LNCaP clone FGC (cell line): ENCODE measurements at places on chromosomes 11 and 22.

GRCh38 chr11:2996976-2997375 lies 4.8 kb upstream of the NAP1L4 start:
- no peak for DNase-seq

GRCh38 chr11:85724748-85725465 lies 38.9 kb upstream of the CCDC89 start:
- DNase-seq, result no peak

DNA sequence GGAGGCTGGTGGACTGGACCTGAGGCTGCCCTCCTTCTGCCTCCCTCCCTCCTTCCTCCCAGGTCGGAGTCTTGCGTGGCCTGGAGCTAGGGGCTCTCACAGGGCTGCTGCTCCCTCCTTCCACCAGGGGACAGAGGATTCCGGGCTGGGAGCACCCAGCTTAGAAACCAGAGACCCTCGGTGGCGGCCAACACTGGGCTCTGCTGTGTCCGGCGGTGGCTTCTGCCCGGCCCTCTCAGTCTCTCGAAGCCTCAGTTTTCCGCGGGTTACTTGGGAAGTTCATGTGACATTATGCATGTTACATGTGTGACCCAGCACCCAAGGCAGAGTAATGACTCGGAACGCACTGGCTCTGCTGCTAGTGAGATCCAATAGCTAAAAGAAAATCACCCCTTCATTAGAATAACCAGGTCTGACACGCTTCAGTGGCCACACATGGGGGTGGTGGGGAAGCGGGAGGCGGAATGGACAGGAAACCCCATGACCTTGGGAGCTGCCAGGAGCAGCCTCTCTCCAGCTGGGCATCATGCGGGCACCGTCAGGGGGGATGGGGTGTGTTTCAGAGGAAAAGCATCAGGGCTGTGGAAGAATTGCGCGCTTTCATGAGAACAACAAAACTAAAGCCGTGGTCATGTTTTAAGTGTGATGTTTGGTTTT lies 5.9 kb upstream of the MRGPRG start:
- no peak for DNase-seq

- DNase-seq, result no peak
Measured at GRCh38 chr11:19594326-19594725, 118.3 kb upstream of the NAV2 start.

DNA sequence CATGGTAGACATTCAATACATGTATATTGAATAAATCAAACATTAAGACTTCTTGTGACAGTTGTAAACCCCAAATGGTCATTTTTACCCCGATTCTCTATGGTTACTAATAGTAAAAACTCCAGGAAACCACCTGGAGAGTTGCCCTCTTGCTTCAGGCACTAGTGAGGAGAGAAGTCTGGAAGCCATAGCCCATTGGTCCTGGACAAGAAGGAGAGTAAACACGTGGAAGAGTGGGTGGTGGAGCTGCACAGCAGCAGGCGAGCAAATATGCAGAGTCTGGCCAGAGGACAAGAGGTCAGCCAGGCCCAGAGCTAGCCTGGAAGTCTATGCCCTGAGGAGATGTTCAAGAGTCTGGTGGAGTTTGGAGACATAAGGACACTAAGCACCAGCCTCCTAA lies 17.7 kb downstream of the DCHS1 start:
- DNase-seq, result peak; percentile 19

- DNase-seq, result no peak
Measured at GRCh38 chr11:126102436-126102981, 39.8 kb upstream of the CDON start.

DNA sequence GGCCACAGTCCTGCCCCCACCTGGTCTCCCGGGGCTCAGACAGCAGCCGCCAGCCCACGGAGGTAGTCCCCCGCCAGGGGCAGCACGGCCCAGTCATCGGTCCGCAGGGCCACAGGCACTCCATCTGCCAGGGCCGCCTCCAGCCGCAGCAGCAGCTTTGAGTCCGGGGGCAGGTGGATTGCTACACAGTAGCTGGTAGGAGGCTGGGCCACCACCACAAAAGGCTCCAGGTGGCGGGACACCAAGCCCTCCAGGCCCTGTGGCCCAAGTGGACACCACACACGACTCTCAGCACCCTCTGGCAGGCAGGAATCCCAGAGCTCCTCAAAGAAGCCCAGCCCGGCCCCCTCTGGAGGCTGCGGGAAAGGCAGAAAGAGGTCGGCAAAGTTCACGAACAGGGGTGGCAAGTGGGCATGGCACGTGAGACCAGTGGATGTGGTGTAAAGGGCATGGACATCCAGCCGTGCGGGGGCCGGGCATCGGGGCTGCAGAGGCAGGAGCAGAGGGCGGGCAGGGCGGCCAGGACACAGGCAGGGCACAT lies 2.9 kb downstream of the AP5B1 start:
- DNase-seq, result no peak

DNA sequence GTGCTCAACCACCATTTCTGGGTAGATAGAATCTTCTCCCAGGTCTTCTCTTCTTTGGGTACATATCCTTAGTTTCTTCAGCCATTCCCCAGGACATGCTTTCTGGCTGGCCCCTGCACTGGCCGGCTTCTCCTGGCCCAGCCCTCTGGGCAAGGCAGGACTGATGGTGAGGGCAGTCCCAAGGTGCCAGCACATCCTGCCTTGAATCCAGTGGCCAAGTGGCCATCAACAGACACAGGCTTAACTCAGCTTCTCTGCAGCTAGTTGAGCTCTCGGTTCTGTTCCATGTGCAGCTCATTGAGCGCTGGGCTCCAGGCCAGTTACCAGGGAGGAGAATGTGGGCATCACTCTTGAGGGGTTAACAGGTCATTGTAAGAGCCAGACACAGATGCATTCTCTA lies 17.6 kb downstream of the SMIM38 start:
- no peak for DNase-seq

GRCh38 chr22:38291201-38291777 lies 18.5 kb upstream of the TMEM184B start:
- DNase-seq, result no peak

- no peak for DNase-seq
Measured at GRCh38 chr11:130129922-130130321, 29.7 kb upstream of the ST14 start.
